ENCODE measurements at places on chromosomes 2 and 18.

DNA sequence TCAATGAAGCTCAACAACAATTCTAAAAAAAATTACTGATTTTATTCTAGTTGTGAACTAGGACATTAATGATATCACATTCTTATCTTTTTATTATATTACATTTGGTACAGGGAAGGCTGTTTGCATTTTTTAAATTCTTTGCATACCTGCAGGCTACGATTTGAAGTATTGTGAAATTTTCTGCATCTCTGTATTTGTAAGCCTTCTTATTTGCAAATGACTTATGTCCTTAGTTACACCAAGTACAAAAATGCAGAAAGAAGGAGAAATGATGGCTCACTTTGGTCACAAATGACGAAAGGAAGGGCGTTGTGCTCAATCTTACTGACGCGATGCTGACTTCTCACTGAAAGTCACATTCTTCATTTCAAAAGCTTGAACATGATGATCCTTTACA, 227.5 kb upstream of the SOX11 start:
- no peak for DNase-seq

- no peak for DNase-seq
Observed at GRCh38 chr2:198880986-198881385, 576.8 kb downstream of the SATB2 start.

DNA sequence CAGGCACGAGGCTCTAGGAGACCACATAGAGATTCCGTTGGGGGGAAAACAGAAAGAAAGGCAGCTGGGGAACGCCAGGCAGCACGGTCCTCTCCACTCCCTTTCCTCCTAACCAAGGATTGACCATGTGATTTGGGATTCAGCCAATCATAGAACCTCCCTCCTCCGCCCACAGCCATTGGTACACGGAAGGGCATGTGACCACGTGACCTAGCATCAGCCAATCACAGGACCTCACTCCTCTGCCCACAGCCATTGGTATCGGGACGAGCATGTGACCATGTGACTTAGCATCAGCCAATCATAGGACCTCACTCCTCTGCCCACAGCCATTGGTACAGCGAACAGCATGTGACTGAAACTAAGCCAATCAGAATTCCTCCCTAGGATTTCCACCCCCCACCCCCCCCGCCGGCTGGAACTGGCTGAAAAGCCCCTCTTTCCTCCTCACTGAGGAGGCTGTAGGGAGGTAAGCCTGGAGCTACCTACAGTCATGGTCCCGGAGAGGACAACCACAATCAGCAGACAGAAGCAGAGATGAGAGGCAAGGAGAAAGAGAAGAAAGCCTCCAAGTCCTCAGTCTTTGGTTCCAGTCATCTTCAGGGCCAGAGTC, 7.6 kb downstream of the SERPINE2 start:
- DNase-seq, result no peak

- DNase-seq, result peak; percentile 12
Observed at GRCh38 chr2:61582165-61582564, 44.0 kb upstream of the XPO1 start.

- DNase-seq, result no peak
Observed at GRCh38 chr2:71720283-71720560, 266.9 kb downstream of the DYSF start.

DNA sequence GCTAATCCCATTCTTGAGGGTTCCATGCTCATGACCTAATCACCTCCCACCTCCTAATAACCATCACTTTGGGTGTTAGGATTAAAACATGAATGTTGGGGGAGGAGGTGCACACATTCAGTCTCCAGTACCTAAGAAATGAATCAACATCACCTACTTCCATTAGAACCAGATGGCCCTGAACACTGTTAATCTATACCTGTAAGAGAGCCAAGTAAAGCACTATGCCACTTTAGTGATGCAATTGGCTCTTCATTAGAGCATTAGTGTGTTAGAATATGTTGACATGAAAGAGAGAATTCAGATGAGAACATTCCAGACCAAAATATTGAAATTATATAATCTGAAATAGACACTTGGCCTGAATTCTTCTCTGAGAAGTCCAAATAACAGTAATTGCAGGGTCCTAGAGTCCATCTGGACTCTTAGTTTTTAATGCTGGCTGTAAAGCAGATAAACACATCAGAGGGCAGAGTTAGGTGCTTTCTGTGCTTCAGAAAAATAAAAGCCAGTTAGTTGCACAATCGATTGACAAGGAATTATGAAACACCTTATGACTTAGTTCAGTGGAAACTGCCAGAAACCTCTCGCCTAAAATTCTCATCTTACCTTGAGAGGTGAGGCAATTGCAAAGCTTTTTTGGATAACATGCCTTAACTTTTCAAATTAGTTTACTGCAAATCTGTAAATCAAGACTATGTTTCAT, 923.7 kb downstream of the SLC4A3 start:
- no peak for DNase-seq
